SK-MEL-5 (cell line): ENCODE measurements at places on chromosomes 2 and 18. TPM values are rescaled to one million over a fixed set of nuclear protein-coding genes. Genes with fewer than 3 reads are reported as not detected.

Gene KCNG2
- not detected in 2 replicates for total RNA-seq

Gene NEUROD1
- total RNA-seq, result not detected in 2 replicates

Gene PLEK
- not detected in 2 replicates for total RNA-seq

Gene HOXD3
- 4.9 and 5.5 TPM in 2 replicates for total RNA-seq

Gene ABCB11
- 0.03 TPM in 1 of 2 replicates, not detected in the other for total RNA-seq

Gene CFAP221
- total RNA-seq, result not detected in 2 replicates

Gene TCF4
- total RNA-seq, result 0.98 and 1.8 TPM in 2 replicates

GRCh38 chr18:13439461-13439860 lies 220.9 kb downstream of the LDLRAD4 start:
- DNase-seq, result no peak

DNA sequence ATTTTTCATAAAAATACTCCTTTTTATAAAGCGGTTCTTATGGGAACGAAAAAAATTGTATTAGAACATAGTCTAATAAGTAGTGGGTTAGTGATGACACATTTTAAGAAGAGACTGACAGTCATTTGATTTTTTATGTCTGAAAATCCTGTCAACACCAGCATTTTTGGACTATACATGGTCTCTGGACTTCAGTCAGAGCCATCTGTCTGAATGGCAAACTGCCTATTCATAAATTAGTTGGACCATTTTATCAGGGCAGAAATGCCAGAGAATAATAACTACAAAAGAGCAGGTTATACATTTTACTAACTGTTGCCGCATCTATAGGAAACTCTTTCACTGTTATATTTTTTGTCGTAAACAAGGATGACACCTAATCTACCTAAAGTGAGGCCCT lies 437.6 kb downstream of the ZNF804A start:
- DNase-seq, result no peak

GRCh38 chr18:21903709-21904108 lies 163.1 kb downstream of the MIB1 start:
- DNase-seq, result no peak

- DNase-seq, result no peak
Observed at GRCh38 chr18:28834889-28835288, 658.0 kb upstream of the CDH2 start.

GRCh38 chr2:27704342-27704876 lies 40.7 kb downstream of the SLC4A1AP start:
- DNase-seq, result no peak

GRCh38 chr2:29281916-29282247 lies 166.7 kb downstream of the CLIP4 start:
- no peak for DNase-seq

DNA sequence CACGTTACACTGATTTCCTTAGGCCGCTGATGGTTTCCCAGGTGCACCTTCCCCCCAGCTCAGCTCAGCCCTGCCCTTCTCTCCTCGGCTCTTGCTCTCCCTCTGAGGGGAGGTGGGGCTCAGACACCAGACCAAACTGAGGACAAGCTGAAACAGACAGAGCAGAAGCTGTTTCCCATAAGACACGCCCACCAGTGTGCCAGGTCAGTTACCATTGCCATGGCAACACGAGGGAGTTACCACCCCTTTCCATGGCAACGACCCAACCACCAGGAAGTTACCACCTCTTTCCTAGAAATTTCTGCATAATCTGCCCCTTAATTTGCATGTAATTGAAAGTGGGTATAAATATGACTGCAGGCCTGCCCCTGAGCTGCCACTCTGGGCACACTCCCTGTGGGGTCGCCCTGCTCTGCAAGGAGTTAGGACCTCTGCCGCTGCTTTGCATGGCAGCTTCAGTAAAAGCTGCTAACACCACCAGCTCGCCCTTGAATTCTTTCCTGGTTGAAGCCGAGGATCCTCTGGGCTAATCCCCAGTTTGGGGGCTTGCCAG lies 120.9 kb upstream of the SMIM21 start:
- DNase-seq, result peak; percentile 19

DNA sequence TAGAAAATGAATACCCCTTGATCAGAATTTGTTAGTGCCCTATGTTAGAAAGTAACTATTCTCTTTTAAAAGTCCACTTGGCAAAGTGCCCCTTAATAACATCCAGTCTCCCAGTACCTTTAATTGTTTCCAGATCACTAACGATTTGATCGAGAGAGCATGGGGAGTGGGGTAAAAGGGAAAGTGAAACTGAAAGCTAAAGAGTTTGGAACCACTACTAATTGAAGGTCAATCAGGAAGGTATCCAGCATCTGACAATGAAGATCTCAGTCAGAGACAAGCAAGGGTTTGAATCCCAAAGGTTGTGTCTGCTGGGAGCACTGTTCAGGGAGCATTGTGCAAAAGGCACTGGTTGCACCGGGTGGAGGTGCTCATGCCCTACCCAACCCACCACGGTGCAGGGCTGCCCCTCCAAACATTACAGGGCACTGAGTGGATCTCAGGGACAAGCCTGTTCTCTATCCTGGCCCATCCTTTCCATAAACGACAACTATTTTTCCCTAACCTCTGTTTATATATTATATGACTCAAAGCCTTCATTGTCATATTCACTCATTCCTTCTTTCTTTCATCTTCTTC lies 14.6 kb upstream of the RIT2 start:
- DNase-seq, result no peak

DNA sequence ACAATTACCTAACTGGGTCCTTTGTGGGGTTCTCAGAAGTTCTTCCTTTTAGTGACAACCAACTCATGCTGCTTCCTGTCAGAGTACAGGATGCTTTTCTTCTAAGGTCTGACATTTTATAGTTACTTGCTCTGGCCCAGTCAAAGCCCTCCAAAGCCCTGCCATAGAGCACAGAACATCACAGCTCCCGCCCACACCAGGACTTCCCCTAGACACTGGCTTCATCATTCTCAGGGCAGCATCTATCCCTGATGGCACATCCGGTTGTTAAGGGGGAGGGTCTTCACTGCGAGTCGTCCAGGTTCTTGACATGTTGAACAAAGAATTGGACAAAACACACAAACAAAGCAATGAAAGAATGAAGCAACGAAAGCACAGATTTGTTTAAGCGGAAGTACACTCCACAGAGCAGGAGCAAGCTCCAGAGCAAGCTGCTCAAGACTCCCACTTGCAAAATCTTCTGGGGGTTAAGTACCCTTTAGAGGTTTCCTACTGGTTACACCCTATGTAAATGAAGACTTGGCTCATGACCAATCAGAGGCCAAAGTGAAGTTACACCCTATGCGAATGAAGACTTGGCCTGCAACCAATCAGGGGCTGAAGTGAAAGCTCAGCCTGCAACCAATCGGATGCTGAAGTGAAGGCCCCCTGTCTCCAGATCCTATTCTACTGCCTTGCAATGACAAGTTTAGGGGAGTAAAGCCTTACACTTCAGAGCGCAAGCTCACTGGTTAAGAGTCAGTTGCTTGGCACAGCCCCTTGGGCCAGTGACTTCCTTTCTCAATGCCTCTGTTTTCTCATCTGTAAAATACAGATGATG lies 79.0 kb downstream of the HDAC4 start:
- no peak for DNase-seq

DNA sequence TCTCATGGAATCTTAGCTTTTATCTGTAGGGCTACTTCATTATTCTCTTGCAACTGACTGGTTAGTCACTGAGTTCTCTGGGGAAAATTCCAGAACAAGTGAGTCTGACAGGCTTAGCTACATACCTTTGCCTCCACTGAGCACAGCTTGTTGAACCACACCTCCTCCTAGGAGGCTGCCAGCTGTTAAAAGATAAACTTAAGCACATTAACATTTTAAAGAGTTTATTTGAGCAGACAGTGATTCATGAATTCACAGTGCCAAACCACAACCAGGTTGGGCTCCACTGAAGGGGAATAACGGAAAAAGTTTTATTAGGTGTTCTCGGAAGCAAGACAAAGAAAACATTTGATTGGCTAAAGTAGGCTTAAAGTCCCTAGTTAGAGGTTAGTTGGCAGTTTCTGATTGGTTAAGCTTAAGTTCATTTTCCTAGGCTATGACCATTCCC lies 12.5 kb upstream of the SLC38A11 start:
- DNase-seq, result no peak

- DNase-seq, result no peak
Observed at GRCh38 chr18:38690626-38691025, 1125.0 kb upstream of the CELF4 start.

DNA sequence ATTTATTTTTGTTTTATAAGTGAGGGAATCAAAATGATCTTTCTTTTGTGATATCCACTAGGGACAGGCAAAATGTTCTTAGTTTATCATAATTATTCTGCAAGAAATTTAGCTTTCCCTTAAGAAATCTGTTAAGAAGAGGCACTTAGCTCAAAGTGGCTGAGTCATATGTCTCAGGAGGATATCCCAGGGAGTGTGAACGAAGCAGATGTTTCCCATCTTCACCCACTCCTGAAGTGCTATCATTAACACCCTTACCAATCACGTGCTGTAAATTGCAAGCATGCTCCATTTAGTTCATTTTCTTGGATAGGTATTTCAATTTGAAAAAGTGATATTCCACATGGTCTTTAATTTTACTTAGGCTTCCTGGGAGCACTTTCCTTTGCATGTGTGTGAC lies 774.3 kb upstream of the TMEFF2 start:
- no peak for DNase-seq
